ENCODE measurements at places on chromosomes 3 and 15.

DNA sequence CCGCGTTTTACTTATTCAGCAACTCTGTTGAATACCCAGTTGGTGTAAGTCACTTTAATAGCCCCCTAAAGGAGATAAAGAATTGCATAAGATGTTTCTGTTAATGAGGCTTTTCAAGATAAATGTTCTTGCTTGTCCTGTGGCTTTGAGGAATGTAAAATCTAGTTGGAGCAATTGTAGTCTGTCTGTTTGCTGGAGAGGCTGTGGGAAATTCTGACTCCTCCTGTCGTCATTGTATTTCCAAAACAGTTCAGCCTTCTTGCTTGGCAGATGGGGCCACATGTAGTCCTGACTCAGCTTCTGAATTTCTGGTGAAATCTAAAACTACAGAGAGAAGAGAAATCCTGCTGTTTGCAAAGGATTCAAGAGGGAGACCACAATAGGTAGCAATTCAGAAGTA, 114.4 kb downstream of the RYR3 start:
- no peak for DNase-seq

DNA sequence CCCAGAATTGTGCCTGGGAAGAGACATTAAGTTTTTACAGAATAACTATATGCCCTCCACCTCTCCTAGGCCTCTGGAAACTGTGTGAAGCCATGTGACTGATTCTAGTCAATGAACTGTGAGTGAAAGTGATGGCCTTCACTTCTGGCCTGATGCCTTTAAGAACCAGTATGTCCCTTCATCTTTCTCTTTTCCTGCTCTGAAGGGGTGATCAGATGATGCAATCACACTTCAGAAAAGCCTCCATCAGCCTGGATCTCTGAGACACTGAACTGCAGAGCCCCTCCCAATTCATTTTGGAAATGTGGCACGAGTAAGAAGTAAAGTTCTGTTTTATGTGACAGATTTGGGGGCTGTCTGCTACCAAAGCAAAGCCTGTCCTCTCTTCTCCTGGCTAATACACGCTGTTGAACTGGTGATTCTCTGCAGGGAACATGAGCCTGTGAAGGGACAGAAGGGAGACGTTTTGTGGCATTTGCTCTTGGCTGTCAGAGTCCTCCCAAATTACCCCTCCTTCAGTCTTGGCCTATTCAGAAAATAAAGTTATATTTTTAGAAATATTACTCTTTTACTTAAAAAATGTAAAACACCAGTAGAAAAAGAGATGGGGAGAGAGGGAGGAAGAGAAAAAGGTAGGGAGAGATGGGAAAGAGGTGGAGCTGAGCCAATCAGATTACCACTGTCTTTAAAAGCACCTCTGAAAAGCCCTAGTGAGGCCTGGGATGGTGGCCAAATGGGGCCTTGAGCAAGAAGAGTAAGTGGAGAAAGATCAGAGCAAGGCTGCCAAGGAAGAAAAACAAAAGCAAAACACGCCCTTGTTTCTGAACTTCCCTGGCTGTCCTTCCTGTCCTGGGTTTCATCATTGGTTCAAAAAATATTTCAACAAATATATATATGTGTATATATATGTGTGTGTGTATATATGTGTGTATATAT, 40.9 kb upstream of the RYK start:
- DNase-seq = no peak

GRCh38 chr3:165874663-165875489, 37.7 kb upstream of the BCHE start:
- no peak for DNase-seq

- no peak for DNase-seq
Observed at GRCh38 chr3:17052363-17052762, 167.6 kb downstream of the PLCL2 start.

GRCh38 chr3:169348929-169349621, 314.4 kb downstream of the MECOM start:
- DNase-seq = no peak

Measured in posterior cingulate gyrus (tissue), 11 donors.